Urinary bladder (tissue), 4 donors: ENCODE measurements at places on chromosomes 3 and 15. TPM values are rescaled to one million over a fixed set of nuclear protein-coding genes. Genes with fewer than 3 reads are reported as not detected.

- no peak for DNase-seq
Measured at GRCh38 chr3:35141406-35141805, 497.9 kb upstream of the ARPP21 start.

- DNase-seq = no peak
Measured at GRCh38 chr3:80445641-80446040, 677.8 kb upstream of the ROBO1 start.

DNA sequence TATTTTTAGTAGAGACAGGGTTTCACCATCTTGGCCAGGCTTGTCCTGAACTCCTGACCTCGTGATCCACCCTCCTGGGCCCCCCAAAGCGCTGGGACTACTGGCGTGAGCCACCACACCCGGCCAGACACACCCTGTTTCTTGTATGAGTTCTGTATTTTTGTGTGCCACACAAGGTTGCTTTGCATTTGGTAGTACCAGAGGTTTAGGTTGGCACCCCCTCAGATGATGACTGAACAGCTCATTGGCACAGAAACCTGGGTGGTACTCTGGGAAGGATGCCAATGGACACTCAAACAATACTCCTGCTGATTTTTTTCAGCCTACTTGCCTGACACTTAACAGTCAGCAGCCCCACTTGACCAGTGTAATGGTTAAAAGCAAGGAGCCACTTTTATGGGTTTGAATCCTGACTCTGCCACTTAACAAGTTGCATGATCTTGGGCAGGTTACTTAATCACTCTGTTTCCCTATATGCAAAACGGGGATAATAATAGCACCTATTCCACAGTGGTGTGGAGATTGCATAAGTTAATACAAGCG, 39.2 kb upstream of the BCL2A1 start:
- no peak for DNase-seq

MORC1 gene
- total RNA-seq = 0.90 TPM

GRCh38 chr3:47681016-47681415, 100.7 kb downstream of the SMARCC1 start:
- no peak for DNase-seq

ANKUB1 gene
- not detected for total RNA-seq

DNA sequence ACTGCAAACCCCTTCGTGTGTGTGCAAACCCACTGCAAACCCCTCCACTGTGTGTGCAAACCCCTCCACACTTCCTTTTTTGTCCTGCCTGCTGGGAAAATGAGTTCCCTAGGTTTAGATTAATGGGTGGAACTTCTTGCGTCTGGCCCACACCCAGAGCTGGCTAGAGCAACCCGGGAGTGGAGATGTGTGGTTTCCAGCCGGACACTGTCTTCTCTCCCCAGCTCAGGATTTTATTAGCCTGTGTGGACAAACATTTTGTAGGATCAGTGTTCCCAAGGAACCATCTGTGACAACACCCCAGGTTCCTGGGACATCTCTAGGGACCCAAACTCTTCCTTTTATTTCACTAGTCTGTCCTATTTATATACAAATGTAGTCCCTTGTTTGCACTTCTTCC, 9.6 kb upstream of the LRRK1 start:
- DNase-seq = no peak

DNA sequence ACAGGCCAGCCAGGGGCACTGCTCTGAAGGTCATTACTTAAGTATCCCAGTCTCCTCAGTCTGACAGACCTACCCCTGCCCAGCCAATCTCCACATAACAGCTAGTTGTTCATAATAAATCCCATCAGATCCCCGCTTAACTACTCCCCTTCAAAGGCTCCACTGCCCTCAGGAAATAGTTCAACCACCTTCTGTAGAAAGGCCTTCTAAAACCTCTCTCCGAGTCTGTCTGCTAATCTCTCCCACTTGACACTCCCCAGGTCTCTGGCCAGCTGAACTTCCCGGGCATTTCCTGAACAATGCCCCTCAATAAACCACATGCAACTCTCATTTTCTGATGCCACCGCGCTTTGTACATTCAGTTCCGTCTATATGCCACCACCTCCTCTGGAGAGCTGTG, 6.0 kb downstream of the PRC1 start:
- no peak for DNase-seq

DNA sequence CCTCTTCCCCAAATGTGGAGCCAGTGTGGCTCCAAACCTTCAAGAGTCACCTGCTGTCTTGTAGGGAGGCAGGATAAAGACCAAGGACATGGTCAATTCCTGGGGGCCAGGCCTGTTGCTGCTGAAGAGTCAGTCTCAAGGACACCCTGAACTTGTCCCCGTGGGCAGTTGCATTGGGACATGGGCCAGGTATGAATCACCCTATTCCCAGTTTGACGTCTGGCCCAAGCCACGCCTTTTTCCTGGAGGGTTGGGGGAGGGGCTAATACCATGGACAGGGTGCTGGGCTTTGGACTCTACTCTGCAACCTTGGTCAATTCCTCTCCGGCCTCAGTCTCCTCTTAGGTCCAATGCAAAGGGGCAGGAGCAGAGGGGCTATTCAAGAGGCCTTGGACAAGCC, 10.4 kb downstream of the ATP2B2 start:
- no peak for DNase-seq

MESP1 gene
- total RNA-seq = not detected

DNA sequence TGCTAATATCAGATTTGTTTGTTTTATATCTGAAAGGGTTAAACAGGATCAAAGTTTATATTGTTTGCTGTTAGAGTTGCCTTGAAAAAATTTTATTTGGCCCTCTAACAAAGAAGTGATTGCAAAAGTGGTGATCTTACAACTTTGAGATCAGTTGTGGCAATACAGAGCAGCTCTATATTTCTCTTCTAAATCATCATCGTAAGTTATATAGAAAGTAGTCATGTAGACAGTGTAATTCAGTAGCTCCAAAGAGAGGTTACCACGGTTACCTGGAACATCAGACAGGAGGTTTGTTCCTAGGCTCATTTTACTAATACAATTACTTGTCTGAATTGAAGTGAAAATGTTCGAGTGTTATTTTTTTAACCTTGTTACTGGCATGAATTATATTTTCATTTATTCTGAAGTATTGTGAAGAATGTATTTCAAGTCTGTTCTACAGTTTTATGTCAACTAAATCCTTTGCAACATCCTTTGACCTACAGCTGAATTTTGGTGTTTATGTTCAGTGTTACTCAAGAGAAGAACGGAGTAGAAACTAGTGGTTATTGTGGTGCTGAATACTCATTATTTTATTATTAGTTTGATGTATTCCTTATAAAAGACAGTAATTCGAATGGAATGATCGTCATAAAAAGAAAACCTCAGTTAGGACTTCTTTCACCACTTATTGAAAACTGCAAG, 214.2 kb downstream of the NAALADL2 start:
- DNase-seq = no peak

ITIH3 gene
- 1.4 TPM for total RNA-seq

- DNase-seq = no peak
Measured at GRCh38 chr3:102525624-102526023, 90.8 kb downstream of the ZPLD1 start.

- DNase-seq = no peak
Measured at GRCh38 chr15:100759698-100760356, 119.8 kb upstream of the ALDH1A3 start.

DNA sequence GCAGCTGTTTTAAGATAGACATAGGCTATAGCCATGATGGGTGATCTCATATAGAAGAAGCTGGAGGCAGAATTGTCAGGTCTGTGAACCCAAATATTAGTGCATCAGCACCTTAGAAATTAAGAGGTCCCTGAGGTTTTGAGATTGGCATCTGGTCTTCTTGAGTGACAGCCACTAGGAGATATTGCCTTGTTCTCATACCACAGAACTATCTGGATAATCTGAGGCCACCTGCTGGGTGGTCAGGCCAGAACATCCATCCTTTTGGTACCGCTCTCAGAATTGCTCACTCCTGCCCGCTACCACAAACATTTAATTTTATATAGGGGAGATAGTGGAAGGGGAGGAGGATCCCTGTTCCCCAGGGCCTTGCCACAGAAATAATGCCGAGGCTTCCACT, 210.6 kb upstream of the ZPLD1 start:
- no peak for DNase-seq

GRCh38 chr3:197019535-197019934, 10.1 kb downstream of the MELTF start:
- no peak for DNase-seq

DNA sequence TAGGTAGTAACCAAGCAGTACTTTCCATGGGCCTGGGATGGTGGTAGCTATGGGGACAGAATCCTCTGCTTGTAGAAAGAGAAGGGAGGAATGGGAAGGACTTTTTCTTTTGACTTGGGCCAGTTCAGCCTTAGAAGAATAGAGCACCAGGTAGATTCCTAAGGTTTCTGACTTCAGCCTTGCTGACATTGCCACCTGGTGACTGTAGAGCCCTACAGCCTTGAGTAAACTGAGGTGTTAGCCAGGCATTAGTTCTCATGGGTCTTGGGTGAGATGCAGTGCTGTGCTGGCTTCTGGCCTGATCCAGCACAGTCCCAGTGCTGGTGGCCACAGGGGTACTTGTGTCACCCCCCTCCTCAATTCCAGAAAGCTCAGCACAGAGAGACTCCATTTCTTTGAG, 171.1 kb downstream of the ZBBX start:
- DNase-seq = no peak

PARP16 gene
- total RNA-seq = 8.2 TPM

- no peak for DNase-seq
Measured at GRCh38 chr15:100665570-100665969, 63.2 kb downstream of the ASB7 start.

- no peak for DNase-seq
Measured at GRCh38 chr3:37338500-37338899, 164.1 kb upstream of the LRRFIP2 start.

DNA sequence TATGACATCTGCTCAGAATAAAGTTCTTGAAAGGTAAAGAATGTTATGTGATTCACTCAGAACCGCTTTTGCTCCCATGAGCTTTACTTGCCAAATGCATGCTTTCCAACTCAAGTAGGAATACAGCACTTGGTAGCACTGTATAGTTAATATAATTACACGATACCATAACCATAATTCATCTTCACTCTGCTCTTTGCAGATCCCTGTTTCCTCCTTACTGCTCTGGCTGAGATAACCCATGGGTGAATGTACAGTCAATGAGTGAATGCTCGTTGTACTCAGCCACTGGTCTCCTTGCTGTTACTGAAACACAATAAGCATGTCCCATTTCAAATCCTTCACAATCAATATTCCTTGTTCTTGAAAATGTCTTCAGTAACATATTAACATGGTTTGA, 550.0 kb downstream of the FGF12 start:
- DNase-seq = no peak
